ENCODE measurements at places on chromosomes 2 and 18.

GRCh38 chr2:74843899-74844298 is 10.0 kb downstream of the HK2 start:
- no peak for DNase-seq

DNA sequence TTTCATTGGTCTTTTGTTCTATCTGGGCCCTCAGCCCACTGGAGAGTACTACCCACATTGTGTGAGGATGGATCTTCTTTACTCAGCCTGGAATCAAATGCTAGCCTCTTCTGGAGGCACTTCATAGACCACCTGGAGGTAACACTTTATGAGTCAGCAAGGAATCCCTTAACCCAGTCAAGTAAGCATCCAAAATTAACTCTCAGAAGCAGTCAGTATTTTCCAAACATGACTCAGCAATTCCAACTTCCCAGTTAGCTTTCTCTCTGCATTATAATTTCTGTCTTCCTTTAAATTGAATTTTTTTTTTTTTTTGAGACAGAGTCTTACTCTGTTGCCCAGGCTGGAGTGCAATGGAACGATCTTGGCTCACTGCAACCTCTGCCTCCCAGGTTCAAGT is 142.7 kb downstream of the ACKR3 start:
- no peak for DNase-seq

GRCh38 chr2:20738772-20739171 is 71.8 kb downstream of the GDF7 start:
- no peak for DNase-seq

- DNase-seq = no peak
These were observed 25.5 kb upstream of the SNED1 start for GRCh38 chr2:240972636-240973521.

GRCh38 chr2:7771781-7772180 is 854.6 kb downstream of the RNF144A start:
- no peak for DNase-seq

DNA sequence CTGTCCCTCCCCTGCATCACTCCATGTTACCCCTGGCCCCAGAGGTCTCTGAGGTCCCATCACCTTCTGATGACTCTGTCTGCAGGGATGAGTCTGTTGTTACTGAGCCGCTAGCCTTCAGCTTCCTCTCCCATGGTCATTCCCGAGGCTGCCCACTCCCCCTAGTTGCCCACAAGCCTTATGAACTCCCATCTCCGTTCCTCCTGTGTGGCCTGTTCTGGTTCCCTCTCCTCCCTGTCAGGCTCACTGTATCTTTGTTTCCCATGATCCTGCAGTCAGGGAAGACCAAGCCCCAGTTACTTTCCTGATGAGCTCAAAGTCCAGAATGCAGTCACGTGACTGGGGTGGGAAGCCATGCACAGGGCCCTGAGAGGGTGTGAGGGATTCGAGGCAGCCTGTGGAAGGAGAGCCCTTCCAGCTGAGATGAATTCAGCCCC is 39.5 kb downstream of the INPP4A start:
- no peak for DNase-seq

- no peak for DNase-seq
These were observed 235.6 kb downstream of the BCL11A start for GRCh38 chr2:60317844-60318243.

DNA sequence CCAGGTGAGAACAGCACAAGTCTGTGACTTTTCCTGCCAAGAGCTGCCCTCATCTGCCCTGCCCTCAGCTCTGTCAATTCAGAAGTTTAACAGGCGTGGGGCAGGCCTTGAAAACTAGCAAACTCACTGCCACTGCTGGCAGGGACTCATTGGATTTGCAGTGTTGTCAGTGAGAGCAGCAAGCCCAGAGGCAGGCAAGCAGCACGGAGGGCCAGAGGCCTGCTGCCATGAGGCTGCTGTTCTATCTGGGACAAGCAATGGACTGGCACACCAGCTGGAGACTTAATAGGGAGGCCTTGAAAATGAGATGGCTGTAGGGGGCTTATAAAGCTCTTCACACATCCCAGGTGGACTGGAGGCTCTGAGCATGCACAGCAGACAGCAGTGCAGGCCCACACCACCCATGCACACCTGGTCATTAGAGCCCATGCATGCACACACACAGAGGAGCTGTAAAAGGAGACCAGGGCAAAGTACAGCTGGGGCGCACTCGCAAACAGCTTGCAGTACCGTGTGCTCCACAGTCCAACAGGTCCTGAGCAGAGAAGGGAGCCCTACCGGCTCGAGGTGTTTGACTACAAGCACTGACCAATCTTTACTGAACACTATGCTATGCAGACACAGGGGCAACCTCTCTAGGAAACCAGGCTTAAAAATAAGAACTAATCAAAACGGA is 28.7 kb downstream of the MGAT4A start:
- DNase-seq = no peak

- no peak for DNase-seq
These were observed 491.0 kb downstream of the CDH2 start for GRCh38 chr18:27685807-27686412.

DNA sequence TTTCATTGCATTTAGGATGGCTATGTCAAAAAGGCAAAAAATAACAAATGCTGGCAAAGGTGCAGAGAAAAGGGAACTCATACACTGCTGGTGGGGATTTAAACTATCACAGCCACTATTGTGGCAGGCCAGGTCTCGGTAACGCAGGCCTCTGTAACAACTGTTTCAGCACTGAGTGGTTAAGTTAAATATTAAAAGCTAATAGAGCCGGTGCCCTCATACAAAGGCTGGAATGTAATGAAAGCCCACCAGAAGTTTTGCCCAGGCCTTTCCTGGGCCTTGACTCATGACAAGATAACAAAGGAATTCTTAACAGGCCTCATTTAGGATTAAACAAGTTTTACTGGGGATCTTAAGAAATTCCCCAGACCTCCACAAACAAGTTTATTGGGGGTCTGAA is 10.7 kb downstream of the MERTK start:
- no peak for DNase-seq

- no peak for DNase-seq
These were observed 39.9 kb downstream of the NCK2 start for GRCh38 chr2:105784589-105784988.

DNA sequence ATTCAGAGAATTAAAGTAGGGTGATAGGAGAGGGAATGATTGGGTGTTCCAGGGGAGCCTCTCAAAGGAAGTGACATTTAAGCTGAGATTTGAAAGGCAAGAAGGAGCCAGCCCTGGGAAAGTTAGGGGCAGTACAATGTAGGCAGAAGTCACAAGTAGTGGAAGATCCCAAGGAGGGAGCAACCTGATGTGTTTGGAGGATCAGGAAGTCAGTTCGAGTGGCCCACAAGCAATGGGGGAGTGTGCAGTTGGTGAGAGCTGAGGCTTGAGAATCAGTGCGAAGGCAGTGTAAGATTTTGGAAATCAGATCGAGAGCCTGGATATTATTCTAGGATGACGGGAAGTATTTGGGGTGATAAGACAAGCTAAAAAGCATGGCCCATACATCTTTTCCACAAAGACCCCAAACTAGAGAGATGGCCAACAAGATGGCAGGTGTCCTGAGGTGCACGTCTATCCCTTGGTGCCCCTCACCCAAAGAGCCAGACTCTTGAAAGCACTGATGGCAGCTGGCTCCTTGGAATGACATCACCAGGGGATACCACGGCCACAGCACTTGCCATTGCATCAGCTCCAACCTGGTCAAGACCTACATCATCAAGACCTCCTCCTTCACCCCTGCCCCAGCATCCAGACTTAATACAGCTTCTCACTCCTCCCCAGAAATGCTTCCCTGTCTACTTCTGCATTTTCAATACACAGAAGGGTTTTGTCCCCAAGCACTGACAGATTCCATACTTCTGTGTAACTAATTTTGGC is 127.3 kb downstream of the BCL2 start:
- DNase-seq = no peak

GRCh38 chr18:34493099-34493544 is 217.0 kb upstream of the DTNA start:
- DNase-seq = no peak

Data from CMK (cell line).